ENCODE measurements at places on chromosomes 4 and X.

- no peak for DNase-seq
Measured at GRCh38 chrX:50003467-50003866, 81.1 kb downstream of the CLCN5 start.

GRCh38 chr4:732911-733630 is 27.4 kb downstream of the PCGF3 start:
- DNase-seq, result no peak

- DNase-seq, result no peak
Measured at GRCh38 chr4:164591666-164592065, 162.3 kb upstream of the SMIM31 start.

DNA sequence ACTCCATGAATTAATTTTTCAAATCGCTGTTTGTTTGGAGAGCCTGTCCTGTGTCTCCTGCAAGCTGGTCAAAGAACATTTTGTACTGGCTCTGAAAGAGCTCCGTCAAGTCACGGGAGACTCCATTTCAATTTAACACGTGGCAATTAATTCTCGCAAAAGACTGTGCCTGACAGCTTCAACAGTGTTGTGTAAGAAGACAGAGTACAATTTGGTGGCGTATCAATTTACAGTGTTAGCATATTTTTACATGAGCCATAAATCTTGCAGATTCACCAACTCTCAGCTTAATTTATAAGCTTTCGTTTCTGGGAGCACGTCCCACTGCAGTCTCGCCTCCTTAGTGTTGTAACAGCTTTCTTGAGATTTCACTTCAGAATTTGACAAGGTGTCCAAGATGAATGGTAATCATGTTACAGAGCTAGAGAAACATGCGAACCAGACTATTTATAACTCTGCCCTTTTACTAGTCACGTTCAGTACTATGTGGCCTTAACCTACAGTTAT is 70.8 kb downstream of the RWDD4 start:
- no peak for DNase-seq

GRCh38 chr4:38868059-38868960 is 704 bp downstream of the FAM114A1 start:
- no peak for DNase-seq

DNA sequence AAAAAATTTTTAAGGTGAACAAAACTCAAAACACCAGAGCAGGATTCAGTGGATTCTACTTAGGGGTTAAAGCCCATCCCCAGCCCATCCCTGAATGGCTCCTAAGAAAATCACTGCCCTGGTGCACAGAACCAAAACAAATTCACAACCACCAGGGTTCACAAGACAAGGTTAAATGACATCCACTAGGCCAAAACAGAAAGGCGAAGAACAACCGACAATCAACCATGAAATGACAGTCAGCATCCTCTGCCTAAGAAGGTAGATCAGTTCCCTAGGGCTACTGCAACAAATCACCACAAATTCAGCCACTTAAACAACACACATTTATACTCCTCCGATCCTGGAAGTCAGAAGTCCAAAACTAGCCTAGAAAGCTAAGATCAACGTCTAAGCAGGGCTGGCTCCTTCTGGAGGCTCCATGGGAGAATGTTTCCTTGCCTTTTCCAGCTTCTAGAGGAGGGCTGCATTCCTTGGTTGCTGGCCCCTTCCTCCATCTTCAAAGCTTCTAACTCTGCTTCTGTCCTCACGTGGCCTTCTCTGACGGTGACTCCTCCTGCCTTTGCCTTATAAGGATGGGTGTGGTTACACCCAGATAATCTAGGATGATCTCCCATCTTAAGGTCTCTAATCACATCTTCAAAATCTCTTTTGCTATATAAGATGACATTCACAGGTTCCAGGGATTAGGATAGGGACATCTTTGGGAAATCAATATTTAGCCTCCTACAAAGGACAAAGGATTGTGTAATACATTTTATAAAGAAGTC is 1.8 kb downstream of the CCNQ start:
- DNase-seq, result no peak

- no peak for DNase-seq
Measured at GRCh38 chr4:157143369-157143768, 67.4 kb downstream of the GLRB start.

- no peak for DNase-seq
Measured at GRCh38 chrX:42996861-42997260, 218.9 kb upstream of the PPP1R2C start.

GRCh38 chrX:16977771-16978170 is 31.3 kb downstream of the REPS2 start:
- DNase-seq, result no peak

DNA sequence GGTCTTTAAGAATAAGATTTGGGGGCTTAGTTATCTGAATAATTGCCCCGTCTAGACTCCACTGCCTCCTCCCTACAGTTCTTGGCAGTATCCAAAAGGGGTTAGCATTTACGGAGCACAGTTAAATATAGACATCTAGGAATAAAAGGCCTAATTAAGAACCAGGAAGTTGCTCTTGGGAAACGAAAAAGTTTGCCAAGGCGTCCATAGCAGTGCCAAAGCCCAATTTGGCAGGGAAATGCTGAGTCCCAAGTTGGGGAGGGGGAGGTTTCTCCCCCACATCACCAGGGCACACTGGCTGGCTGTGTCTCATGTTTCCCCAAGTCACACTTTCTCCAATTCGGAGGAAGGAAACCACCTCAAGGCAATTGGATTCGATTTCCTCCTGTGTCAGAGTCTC is 338.7 kb downstream of the FBXW7 start:
- no peak for DNase-seq

GRCh38 chr4:53649357-53649756 is 58.1 kb upstream of the LNX1 start:
- DNase-seq, result no peak

DNA sequence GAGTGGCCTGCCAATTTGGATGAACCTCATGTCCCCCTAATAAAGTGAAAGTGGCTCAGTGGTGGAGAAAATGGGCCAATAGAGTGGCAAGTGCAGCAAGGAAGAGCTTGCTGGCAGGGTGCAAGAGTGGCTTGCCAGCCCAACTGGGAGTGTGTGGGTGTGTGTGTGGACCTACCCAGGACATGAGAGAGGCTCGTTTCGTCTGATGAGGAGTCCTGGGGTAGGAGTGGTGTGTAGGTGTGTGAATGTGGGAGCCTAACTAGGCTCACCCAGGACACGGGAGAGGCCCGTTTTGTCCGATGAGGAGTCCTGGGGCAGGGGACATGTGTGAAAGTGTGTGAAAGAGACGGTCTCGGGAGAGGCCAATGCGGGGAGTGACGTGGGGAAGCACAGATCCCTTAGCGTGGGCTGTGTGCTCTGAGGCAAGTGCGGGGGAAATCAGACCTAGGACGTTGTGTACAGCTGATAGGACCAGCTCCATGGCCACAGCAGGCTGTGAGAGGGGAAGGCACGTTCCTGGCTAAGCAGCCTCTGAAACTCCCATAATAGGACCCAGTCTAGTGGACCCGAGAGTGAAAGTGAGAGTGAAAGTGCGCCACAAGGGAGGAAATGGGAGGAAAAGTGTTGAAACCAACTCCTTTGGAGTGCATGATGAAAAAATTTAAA is 5.3 kb downstream of the GAGE10 start:
- DNase-seq, result no peak

- no peak for DNase-seq
Measured at GRCh38 chr4:106058921-106059320, 163.7 kb downstream of the NPNT start.

GRCh38 chr4:126705266-126705665 is 927.5 kb upstream of the INTU start:
- DNase-seq, result no peak

GRCh38 chr4:130233377-130234047 is 1137.6 kb downstream of the C4orf33 start:
- no peak for DNase-seq

- DNase-seq, result no peak
Measured at GRCh38 chr4:107647591-107647990, 72.4 kb downstream of the PAPSS1 start.

- DNase-seq, result no peak
Measured at GRCh38 chrX:130885996-130886395, 17.0 kb downstream of the ENOX2 start.

GRCh38 chrX:41303013-41303412 is 30.9 kb upstream of the DDX3X start:
- no peak for DNase-seq

DNA sequence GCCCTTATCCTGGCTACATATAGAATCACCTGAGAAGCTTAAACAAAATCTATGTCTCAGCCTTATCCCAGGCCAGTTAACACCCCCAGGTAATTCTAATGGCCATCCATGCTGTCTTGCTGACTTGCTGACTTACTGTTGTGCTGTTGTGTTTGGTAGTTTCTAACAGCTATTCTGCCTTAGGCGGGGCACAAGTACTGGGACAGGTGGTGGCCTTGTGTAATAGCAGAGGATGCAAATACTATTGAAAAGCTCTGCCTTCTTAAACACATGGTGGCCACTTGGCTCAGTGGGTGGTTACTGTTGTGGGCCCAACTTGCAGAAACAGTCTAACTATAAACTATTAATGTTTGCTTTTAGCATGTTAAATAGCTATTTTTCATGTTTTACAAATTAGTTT is 56.2 kb downstream of the CDS1 start:
- DNase-seq, result no peak

DNA sequence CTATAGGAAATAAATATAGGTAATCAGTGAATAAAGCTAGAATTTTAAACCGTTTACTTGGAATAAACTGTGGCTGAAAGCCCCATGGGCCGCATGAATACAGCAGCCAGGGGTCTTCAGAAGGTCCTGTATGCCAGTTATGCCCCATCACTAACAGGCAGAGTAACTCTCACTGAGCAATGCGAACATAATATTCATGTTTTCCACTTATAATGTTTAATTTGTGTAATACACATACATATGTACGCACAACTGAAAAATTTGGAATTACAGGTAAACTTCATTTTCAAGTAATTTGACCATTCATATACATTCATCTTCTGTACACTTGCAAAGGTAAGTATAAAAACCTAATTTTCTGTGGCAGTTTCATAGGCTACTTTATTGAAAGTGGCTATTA is 526.2 kb upstream of the ATOH1 start:
- no peak for DNase-seq

DNA sequence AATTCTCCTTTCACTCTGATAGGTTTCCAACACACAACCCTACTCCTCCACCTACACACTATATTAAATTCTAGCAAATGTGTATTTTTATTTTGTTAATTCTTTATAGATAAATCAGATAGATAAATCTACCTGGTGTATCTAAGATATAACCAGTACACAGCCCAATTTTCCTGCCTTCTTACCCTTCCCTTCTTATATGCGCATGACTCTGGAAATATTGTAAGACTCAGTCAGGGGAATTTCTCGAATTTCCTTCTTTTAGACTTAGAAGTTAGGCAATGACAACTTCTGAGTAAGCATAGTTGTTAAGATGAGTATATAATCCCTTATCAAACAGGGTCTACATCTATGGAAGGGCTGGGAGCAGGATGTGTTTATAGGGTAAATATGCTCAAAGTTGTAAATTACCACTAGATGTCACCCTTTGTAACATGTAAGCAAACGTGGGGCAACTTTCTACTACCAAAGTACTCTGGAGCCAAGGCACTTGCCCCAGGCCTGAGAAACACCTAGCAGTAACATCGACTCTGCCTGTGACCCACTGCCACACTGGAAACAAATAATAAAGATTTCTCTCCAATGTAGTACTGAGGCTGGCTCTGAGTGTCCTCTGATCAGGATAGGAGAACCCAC is 444.7 kb downstream of the IQCM start:
- DNase-seq, result peak; percentile 7

DNA sequence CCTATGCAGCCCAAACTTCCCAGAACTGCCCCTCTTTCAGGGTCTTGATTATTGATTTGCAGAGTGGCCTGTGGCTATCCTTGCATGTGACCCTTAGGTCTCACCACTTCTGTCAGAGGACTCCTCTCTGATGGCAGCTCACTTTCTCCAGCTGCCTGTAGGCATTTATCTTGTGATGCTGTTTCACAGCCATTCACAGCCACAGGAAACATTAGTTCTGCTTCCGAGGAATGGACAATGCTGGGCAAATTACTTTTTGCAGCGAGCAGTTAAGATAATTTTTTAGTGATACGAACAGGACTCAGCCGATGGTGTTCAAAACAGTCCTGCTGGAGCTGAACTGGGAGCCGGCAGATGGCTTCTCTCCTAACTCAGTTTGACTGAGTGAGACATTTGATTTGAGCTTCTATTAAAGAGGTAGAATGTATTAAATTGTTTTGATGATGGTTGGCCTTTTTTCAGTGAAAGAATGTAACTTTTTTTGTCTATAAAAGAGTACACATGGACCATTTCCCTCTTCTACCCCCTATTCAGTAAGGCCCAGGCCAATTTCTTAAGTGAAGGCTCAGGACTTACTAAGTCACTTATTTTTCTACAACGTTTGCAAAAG is 58.4 kb upstream of the TMEM150C start:
- DNase-seq, result no peak

GRCh38 chr4:25809996-25810395 is 52.8 kb downstream of the SEL1L3 start:
- DNase-seq, result no peak

DNA sequence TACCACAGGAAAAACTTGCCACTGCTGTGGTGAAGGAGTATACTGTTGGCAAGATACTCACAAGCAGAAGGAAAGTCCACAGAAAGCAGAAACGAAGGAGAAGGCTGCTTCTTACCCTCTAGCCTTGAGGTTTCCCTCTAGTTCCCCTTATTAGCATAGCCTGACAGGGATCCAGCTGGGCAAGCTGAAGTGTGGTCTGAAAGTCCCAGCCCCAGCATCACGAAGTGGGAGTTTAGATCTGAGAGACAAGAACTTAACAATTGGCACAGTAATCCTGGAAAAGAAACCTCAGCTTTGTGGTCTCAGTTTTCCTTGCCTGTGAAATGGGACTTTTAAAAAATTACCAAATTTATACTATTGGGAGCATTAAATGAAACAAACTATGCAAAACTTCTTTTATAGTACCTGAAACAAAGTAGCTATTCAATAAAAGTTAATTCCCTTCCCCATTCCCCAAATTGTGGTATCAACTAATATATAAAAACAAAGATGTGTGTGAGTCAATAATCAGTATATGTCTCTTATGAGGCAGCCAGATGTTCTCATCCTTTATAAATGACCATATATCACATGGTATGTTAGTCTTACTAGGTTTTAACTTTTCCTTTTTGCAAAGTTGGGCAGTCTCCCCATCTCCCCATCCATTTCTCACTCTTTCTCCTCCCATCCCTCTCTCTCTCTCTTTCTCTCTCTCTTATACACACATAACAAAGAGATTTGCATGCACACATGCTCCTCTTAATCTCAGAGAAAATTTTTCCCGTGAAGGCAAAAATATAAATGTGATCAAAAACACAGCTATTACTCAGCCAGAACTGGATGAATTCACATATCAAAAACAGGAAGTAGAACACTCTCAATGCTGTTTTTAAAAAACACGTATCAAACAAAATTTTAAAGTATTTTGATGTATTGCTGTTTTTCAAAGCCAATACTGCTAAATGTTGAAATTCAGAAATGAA is 57.8 kb downstream of the SCFD2 start:
- no peak for DNase-seq

GRCh38 chr4:148077581-148077980 is 345.7 kb downstream of the ARHGAP10 start:
- no peak for DNase-seq

DNA sequence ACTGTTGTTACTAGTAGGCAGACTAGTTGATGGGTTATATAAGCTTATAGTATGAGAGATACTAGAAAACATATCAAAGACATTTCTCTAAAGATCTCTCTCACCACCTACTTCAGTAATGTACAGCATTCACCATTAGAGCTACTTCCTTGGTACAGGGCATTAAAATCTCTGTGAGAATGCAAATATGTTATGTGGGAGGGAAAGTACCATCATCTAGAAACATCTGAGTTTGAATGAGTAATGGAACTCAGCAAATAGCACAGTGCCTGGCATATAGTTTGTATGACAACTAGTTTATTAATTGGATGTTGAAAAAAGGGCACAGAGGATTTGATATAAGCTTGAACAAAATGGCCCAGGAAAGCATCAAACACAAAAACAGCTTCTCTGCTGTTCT is 211.1 kb downstream of the GLUD2 start:
- DNase-seq, result no peak

All from SHP77 (cell line).